Activated naive CD4-positive, alpha-beta T cell treated with anti-CD3 and anti-CD28 coated beads, Interleukin-2, amount 50 U/mL, for 72 hours (primary cell): ENCODE measurements at places on chromosomes 4 and X.

DNA sequence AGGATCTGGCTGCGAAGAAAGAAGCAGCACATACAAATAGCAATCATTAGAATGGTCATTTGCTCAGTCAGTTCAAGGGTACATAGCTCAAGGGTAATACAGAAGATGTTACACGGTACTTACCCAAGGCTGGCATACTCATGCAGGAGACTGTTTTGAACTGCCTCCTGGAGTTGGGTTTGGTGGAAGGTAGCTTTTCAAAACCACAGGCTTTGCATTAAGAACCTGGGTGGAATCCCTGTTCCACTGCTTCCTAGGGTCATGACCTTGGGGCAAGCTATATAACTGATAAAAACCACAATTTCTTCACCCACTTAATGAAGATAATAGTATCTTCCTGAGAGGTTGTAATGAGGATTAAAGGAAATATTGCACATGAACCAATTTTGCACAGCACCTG lies 36.5 kb downstream of the TBC1D9 start:
- no peak for DNase-seq

DNA sequence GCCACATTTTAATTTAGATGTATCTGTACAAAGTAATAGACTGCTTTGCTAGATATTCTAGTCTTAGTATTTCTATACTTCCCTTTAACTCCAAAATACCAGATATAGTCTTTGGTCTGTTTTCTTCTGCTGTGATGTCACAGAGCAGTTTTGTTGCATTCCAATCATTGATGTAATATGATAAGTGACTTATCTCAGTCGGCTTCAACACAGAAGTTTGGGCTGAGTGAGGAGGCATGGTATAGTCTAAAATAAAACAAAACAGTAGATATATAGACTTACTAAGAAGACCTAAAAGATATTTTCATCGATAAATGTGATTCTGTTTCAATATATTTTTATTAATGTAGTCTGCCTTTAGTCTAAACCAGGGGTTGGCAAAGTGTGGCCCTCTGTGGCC lies 169.9 kb downstream of the DCK start:
- DNase-seq = no peak

GRCh38 chr4:152968806-152969394 lies 32.8 kb downstream of the FHDC1 start:
- DNase-seq = no peak

DNA sequence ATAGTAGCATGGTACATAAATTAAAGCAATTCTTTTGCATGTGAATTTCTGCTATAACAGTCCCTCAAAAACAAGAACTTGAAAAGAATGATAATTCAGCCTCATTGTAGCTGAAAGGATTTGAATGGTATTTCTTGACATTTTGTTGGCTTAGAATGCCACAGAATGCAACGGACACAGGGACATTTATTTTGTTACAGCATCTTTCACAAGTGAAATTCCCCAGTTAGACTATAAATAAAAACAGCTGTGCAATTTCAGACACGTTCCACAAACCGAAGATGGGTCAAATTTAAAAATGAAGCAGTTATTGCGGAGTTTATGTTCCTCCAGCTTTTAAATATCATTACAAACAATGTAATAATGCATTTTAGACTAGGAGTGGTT lies 82.8 kb upstream of the AMELX start:
- DNase-seq = no peak

DNA sequence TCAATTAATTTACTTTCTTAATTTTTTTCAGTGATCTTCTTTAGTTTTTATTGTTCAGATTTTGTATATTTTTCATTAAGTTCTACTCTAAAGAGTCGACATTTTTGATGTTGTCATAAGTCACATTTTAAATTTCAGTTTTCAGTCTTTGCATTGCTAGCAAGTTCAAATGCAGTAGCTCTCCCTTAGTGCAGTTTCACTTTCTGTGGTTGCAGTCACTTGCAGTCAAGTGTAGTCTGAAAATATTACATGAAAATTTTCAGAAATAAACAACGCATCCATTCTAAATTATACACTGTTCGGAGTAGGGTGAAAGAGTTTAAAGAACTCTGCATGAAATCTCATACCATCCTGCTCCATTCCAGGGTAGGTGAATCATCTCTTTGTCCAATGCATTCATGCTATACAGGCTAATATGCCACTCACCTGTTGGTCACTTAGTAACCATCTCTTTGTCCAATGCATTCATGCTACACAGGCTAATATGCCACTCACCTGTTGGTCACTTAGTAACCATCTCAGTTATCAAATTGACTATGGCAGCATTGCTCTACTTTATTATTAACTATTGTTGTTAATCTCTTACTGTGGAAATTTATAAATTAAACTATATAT lies 356.9 kb downstream of the STPG2 start:
- no peak for DNase-seq

DNA sequence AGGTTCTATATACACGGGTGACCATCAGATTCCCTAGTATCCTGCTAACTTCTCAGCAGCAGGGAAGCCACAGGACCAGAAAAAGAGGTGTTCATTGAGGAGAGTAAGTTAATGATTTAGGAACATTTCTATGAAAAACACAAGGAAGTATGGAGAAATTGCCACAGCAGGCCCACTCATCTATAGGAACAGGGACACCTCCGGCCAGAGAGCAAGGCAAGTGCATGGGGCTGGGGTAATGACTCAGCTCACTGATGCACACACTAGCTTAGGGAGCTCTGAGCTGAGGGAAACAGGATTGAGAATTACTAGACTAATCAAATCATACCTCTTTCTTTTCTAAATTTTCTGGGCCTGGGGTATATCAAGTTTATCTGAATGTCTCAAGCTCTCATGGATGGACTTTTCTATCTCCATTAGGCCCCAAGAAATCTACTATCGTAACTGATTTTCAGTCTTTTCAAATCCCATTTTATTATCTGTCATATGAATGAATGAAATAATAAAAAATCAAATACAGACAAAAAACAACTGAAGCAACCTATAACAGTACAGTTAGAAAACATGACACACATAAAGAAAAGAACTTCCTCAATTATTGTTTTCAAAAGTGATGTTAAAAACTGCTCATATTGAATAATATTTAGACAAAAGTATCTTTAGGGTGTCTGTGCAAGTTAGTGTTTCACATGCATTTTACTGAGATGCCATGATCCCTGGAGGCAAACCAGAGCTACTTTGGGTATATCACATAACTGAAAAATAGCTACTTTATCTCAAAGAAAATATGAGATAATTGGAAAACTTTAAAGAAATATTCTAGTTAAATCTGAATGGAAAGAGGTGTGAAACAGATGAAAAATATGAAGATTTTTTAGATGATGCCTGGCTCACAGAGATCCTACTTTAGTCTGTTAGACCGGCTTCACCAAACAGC lies 89.8 kb downstream of the FBXO8 start:
- no peak for DNase-seq
